T-cell (primary cell): ENCODE measurements at places on chromosomes 7 and 10.

DNA sequence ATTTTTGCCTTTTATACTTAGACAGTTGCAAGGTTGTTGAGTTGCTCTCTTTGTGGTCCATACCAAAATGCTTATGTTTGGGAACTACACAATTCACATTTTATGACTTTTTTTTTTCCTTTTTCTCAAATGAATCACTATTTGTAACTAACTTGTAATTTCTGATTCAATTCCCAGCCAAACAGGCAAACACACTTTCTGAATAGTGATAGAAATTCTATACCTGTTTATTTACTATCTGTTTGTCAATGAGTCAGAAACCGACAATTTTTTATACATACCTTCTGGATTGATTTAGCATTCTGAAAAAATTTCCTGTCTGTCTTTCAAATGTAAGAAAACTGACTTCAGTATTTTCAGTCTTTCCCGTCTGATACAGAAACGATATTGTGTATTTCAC is 69.1 kb downstream of the MBL2 start:
- no peaks in the 10 kb centered on the region for H3K27me3 ChIP-seq
- no peak overlapping the region for H3K27ac ChIP-seq
- H3K4me1 ChIP-seq: no peaks in the 10 kb centered on the region
- DNase-seq: no peak
- H3K4me3 ChIP-seq: no peak overlapping the region

- no peak overlapping the region for H3K4me3 ChIP-seq
- H3K27me3 ChIP-seq: no peaks in the 10 kb centered on the region
- no peak overlapping the region for H3K27ac ChIP-seq
- no peaks in the 10 kb centered on the region for H3K4me1 ChIP-seq
- no peaks in the 10 kb centered on the region for H3K36me3 ChIP-seq
Observed at GRCh38 chr7:143013893-143014292, 13.0 kb downstream of the OR9A2 start.

- H3K4me3 ChIP-seq: no peak overlapping the region
- peaks cover 5% of the 10 kb centered on the region for H3K36me3 ChIP-seq
- no peak overlapping the region for H3K27ac ChIP-seq
- no peaks in the 10 kb centered on the region for H3K27me3 ChIP-seq
- DNase-seq: no peak
Observed at GRCh38 chr7:133354546-133355324, 101.9 kb downstream of the EXOC4 start.

DNA sequence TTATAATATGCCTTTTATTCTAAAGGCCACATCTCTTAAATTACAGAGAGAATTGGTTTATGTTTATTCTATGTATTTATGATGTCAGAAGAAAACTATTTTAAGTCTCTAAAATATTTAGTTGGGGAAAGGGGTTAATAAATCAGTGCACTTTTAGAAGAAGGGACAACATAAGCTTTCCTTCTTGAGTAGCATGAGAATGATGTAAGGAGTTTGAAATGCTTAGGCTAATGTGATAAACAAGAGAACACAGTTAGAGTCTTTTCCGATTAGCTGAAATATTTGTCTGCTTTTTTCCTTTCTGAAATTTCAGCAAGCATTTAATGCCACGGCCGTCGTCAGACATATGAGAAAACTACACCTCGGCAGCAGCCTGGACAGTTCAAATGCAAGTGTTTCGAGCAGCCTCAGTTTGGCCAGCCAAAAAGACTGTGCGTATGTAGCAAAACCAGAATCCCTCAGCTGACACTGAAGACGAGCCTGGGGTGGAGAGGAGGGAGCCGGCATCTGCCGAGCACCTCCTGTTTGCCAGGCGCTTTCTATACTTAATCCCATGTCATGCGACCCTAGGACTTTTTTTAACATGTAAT is 176.2 kb downstream of the CCDC3 start:
- no peak for DNase-seq
- peaks cover 19% of the 10 kb centered on the region for H3K36me3 ChIP-seq
- no peaks in the 10 kb centered on the region for H3K4me1 ChIP-seq
- no peak overlapping the region for H3K27ac ChIP-seq

DNA sequence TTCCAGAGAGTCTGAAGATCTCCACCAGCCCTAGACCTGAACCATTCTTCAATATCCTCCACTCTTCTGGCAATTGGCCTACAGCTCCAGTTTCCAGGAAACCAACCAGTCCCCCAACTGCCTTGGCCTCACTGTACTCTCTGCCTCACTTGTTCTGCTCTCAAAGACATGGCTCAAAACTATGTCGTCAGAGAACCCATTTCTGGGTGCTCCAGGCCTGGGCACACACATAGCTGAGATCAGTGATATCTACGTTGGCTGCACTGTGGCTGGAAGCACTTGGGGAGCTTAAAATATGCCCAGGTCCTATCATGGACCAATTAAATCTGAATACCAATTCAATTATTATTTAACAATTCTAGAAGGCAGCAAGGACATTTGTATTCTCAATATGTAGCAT is 93.1 kb downstream of the COBL start:
- no peaks in the 10 kb centered on the region for H3K4me1 ChIP-seq
- H3K27me3 ChIP-seq: peaks cover 4% of the 10 kb centered on the region
- DNase-seq: no peak
- no peaks in the 10 kb centered on the region for H3K36me3 ChIP-seq

GRCh38 chr7:140771826-140772225 is 75.3 kb downstream of the NDUFB2 start:
- H3K4me3 ChIP-seq: no peak overlapping the region
- no peak overlapping the region for H3K27ac ChIP-seq
- no peaks in the 10 kb centered on the region for H3K4me1 ChIP-seq
